Activated effector memory CD4-positive, alpha-beta T cell treated with Interleukin-2 at 50 U/mL for 16 hours (primary cell): ENCODE measurements at places on chromosomes 2 and 18.

DNA sequence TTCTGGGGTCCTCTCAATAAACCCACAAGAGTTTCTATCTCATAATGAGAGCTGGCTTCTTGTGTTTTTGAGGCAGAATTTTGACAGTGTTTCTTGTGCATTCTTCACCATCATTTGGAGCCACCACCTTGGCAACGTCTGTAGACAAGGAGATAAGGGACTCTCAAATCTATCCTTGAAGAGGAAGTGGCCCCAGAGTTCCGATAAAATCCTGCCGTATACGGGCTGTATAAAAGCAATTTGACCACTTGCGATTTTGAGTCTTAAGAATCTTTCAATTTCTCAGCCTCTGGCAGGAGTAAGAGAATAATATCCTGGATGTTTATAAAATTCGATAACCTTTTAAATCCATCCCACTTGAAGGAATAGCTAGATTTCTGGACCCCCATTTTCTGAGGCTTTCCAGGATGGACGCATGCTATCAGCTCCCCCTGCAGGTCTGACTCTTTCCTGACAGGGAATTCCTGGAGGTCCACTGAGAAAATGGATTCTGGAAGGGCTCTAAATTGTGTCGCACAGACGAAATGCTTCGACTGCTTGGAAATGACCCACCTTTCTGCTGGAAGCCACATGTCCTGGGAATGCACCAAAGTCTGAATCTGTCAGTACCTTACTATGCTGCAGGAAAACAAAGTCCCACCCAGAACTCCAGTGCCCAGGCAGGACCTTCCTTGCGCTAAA, 54.1 kb downstream of the E2F6 start:
- no peak for DNase-seq

GRCh38 chr2:29797916-29798315, 123.5 kb downstream of the ALK start:
- no peak for DNase-seq

DNA sequence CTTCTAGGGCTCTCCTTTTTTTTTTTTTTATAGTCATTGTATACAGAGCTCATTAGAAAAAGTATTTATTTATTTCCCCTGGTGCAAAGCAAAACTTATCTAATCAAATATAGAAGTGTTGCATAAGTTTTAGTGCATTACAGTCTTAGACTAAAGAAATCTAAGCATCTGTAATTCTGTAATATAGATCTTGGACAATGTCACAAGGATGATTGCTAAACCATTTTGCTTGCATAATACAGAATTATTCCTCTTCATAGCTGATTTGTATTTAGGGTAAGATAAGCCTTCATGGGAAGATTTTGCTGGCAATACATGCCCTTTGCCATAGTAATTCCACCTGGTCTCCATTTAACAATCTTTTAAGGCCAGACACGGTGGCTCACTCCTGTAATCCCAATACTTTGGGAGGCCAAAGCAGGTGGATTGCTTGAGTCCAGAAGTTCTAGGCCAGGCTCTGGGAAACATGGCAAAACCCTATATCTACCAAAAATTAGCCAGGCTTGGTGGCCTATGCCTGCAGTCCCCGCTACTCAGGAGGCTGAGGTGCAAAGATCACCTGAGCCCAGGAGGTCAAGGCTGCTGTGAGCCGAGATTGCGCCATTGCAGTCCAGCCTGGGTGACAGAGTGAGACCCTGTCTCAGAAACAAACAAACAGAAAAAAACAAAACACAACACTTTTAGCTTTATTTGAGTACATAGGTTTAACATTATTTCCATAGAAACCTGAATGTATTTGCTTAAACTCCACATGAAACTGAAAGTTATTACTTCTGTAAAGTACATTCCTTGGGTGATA, 2.2 kb upstream of the ACADL start:
- no peak for DNase-seq

DNA sequence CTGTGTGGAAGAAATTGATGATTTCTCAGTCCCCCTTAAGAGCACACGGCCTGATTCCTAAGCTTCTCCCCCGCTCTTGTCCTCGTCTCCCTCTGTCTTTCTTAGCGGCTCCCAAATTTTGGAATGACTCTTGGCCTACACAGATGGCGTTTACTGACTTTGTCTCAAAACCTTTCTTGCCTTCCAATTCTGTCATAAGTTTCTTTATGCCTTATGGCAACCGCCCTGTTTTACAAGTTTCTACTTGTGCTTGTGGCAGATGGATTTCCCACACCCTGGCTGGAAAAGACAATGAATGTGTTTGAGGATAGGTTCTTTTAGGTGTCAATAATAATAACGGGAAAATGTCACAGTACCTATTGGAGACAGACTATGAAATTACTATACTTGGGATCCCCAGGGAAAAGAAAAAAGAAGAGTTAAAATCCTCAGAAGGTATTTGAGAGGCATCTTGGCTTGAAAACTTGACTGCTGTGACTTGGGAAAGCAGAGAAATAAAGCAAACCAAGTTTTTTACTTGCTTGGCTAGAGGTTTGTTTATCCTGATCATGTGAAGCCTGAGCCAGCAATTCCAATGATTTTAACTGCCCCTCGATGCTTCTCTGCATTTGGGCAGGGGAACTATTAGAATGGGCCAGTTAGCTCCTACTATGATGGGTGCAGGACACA, 276.4 kb downstream of the HRH4 start:
- DNase-seq = no peak

DNA sequence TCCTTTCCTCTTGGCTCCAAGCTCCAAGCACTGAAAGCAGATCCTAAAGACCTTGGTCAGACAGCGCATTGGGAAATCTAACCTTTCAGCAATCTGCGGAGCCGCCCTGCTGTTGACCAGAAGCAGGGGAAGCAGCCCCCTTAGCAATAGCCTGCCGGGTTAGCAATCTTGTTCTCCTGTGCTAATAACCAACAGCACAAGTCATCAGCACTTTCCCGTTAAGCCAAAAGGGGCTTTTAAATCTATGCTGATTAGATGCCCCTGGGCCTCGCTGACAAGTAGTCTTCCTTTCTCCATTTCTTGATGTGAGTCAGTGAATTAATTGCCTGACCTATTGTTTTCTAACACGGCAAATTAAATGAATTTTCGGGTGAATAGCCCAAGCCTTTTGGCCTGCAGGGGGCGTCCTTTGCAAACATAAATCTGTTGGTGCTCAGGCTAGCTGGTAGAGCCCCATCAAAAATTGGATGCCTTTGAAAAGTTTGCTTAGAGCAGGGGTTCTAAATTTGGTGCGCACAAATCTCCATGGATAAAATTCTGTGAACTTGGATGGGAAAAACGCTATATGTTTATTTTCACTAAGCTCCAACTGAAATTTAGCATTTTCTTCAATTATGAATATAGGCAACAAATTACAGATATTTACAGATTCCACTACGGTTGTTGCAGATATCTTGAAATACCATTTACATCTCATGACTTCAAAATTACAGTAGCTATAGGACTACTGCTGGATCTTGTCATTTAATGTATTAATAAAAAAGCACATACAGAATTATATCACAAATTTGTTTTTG, 24.6 kb downstream of the MAIP1 start:
- peak; percentile 64 for DNase-seq

GRCh38 chr18:63187791-63188460, 131.6 kb downstream of the BCL2 start:
- no peak for DNase-seq
